ENCODE measurements at places on chromosomes 16 and 17.

- no peak for DNase-seq
These were observed 12.4 kb downstream of the TMEM94 start for GRCh38 chr17:75468779-75469373.

DNA sequence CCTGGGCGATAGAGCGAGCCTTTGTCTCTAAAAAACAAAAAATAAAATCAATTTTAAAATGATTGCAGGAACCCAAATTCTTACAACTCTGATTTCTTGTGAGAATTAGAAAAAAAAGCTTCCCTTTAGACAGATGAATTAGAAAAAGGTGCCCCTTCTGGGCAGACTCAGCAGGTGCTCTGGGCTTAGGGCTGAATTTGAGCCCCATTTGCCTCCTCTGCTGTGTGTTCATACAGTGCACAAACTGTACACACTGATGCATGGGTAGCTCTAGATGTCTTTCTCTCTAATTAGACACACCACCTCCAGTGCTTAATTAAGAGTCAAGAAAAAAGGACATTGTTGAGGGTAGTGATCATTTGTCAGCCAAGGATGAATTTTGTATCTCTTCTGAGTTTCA lies 38.5 kb upstream of the NOL11 start:
- DNase-seq: no peak

DNA sequence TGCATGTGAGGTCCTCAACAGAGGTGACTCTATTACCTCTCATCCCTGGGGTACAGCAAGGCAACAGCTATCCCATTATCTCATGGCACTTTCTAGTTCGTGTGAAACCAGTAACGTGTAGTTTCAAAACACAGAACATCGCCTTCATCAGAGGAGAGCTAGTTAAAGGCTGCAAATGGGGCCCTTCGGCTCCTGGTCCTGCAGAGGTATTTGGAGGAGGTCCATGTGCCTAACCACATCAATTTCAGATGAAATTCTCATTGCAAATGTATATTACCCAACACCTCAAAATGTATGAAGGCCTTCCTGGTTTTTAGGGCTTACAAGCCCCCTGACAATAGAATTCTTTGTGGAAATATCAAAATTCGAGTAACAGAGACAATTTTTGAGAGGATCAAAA lies 95.7 kb upstream of the PSMD7 start:
- no peak for DNase-seq

GRCh38 chr17:44363613-44364159 lies at the start of gene FAM171A2:
Gene FAM171A2 (minus strand): TSS chr17:44363853. CDS start chr17:44363714, 139 bp downstream.
- DNase-seq: no peak

GRCh38 chr17:31295489-31295871 lies 1.6 kb downstream of the OMG start:
- no peak for DNase-seq

DNA sequence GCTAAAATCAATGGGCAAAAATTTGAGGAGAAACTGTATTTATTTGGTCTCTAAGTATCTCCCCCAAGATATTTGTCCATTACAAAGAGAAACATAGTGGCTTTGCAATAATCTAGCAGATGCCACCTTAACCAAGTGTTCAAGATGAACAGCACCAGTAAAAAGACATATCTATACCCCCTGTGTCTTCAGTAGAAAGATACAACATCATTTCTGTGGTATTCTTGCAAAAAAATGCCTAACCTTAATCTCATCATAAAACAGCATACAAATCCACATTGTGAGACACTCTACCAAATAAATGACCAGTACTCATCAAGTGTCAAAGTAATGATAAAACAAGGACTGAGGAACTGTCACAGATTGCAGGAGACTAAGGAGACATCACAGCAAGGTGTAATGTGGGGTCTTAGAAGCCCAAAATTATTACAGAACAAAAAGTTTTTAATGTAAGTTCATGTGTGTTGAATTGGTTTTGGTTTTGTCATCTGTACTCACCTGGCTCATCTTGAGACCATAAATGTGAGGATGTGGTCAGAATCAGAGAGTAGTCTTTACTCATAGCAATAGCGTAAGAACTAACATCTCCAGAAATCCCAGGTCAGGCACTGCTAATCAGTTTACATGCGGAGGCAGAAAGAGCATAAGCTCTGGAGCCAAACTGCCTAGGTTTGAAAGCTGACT lies 77.2 kb downstream of the AATF start:
- no peak for DNase-seq

DNA sequence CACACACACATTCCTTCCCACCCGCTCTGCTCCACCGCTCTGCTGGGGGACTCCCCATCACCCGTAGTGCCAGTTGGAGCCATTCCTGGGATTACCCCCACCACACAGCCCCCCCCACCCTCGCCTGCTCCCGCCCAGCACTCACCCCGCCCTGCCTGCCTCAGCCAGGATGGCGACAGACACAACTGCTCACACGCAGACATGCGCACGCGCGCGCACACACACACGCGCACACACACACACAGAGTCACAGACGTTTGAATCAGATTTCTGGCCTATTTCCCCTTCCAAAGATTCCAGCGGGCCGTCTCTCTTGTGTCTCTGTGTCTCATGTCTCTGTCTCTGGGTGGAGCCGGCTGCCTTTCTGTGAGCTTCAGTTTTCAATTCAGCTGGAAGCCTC lies 4.4 kb downstream of the CACNA1G start:
- DNase-seq: no peak

Data from COLO829 (cell line).